ENCODE measurements at places on chromosomes 7 and 10.

GRCh38 chr7:80324032-80324431 lies 187.8 kb downstream of the GNAT3 start:
- DNase-seq, result no peak

GRCh38 chr7:47145186-47145725 lies 436.7 kb downstream of the TNS3 start:
- DNase-seq, result no peak

- no peak for DNase-seq
Observed at GRCh38 chr10:50387732-50388073, 136.4 kb upstream of the ASAH2 start.

DNA sequence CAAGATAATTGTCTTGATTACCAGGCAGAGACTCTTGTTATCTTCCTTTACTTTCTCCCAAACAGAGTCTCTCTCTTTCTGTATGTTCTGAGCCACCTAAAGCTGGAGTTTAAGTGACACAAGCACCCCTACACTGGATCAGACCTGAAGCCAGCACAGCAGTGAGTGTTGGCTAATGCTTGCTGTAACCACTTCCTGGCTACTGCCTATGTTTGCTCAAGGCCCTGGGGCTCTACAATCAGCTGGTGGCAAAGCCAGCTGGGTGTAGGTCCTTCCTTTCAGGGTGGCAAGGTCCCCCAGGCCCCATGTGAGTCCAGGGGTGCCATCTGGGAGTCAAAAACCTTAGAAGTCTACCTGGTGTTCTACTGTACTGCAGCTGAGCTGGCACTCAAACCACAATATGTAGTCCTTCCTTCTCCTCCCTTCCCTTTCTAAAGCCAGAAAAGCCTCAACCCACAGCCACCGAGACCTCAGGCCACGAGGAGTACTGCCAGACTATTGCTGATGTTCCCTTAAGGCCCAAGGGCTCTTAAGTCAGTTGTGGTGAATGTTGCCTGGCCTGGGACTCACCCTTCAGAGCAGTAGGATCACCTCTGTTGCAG lies 416.3 kb downstream of the ADRA2A start:
- DNase-seq, result no peak

DNA sequence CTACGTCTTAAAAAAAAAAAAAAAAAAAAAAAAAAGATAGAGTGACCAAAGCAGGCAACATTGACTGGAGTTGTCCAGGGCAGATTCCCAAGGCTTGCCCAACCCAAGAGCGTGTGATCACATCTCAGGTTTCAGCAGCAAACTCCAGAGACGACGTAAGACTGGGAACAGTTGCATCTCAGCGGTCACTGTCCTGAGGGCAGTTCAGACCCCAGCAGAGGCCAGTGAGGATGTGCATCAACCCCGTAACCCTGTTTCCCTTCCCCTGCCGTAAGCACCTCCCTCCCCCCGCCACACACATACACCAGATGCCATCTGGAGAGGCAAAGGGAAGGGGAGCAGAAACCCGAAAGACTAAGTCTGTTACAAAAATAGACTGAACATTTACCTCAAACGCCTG lies 19.3 kb upstream of the TOMM7 start:
- DNase-seq, result no peak

- no peak for DNase-seq
Observed at GRCh38 chr7:34747867-34748727, 90.1 kb downstream of the NPSR1 start.

DNA sequence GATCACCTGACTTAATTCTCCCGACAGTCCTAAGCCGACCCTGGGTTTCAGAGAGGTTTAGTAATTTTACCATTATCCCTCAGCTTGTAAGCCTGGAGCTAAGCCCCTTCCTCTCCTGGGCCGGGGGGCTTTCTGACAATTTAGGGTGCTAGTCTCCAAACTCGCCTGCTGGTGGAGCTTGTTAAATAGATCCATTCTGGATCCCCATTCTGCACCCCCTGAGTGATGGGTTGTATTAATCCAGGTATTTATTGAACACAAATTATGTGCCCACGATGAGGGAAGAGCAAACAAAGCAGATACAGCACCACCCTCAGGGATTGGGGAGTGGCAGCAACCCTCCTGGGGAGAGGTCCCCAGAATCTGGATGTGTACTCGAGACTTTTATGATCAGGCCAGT lies 1.3 kb upstream of the SLC29A3 start:
- no peak for DNase-seq

DNA sequence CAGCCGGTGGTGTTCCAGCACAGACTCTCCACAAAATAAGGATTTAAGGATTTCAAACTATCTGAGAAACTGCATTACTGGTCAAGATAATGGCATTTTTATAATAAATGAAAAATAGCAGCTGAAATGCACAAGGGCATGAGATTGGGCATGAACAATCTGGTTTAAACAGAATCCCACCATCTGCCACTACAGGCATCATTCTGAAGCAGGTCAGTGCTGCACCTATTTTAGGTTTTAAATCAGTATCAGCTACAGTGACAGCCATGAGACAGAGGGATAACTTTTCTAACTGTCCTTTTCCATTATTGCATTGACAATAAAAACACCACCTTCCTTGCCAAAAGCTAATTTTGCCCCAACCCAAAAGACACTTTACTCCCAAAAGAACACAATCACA lies 186.8 kb downstream of the ETV1 start:
- DNase-seq, result no peak

GRCh38 chr10:80100861-80101695 lies 22.6 kb downstream of the TMEM254 start:
- DNase-seq, result no peak

DNA sequence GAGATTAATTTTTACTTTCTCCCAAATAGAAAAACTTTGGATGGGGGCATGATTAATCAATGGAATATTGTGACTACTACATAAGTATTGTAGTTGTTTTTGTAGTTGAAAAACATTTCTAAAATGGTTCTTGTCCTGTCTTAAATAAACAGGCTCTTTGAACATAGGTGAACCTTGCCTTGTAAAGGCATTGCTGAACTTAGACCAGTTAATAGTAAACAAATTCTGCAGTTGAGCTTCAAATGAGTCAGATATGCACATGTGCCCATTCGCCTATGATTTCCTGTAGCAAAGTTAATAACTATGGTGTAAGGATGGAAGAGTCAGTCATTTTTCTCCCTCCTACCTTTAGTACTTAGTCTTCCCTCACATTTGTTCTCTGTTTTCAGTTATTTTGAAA lies 22.6 kb downstream of the CUTC start:
- no peak for DNase-seq

DNA sequence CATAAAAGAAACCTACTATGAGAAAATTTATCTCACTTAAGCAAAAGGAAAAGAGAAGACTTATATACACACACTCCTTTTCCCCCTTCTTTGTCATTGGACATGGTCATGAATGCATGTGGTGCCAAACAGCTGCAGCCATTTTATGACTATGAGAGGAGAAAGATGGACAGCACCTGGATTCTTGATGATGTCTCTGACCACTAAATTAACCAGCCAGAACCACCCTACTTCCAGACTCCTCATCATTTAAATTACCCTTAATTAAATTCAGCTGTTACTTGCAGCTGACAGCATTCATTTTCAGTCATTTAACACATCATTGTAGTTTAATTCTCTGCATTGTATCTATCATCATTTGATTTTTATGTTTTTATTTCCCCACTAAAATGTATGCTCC lies 379.0 kb upstream of the HPS1 start:
- DNase-seq, result no peak

DNA sequence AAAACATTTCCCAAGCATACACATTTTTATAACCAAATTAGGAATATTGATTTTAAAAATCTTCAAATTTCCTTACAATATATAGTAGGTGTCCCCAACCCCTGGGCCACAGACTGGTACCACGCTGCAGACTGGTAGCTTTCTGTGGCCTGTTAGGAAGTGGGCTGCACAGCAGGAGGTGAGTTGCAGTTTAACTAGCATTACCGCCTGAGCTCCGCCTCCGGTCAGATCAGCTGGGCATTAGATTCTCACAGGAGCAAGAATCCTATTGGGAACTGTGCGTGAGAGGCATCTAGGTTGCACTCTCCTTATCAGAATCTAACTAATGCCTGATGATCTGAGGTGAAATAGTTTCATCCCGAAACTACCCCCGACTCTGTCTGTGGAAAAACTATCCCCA lies 62.1 kb downstream of the ZWINT start:
- DNase-seq, result no peak

DNA sequence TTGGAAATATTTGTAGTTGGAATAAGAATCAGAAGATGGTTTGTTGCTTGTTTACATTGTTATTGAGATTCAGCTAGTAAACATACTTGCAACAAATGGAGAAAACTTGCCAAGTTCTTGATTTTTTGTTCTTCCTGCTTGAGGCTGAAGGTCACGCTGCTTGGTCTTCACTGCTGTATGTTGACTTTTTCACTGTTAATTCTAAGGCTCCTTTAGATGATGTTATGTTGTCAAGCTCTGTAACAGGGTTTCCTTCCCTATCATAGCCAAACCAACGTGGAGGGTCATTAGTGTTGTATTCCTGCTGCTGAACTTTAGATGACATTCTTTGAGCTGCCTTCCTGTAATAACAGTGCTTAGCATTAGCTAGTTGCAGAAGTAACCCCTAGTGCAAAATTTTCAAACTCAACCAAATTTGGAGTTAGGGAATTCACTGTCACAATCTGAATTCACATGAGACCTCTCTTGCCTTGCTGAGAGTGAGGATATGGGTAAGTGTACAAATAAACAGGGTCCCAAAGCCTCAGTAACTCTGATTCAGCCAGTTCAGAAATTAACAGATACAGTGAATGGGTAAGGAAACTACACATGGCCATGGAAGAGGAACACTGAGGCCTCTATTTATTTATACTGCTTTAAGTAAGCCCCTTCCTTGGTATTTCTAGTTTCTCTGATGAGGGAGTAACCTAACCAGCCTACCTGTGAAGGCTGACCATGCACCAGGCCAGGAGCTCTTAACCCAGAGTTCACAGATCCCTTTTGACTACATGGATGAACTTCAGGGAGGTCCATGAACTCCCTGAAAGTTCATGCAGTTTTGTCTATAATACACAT lies 64.6 kb downstream of the FAM185A start:
- DNase-seq, result no peak

DNA sequence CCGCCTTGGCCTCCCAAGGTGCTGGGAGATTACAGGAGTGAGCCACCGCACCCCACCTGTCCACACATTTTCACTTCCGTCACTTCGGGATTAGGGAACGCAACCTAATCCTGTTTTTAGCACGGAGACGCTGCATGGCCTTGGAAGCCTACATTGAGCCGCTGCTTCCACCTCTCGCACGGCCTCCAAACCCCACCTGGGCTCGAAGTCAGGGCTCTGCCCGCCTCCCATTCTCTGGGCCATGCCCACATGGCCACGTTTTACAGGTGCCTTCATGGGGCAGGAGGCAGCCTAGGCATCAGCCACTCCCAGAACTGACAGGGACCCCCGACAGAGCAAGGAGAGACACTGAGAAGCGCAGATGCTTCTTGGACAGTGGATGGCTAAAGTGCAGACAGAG lies 100.6 kb downstream of the OAT start:
- DNase-seq, result no peak

DNA sequence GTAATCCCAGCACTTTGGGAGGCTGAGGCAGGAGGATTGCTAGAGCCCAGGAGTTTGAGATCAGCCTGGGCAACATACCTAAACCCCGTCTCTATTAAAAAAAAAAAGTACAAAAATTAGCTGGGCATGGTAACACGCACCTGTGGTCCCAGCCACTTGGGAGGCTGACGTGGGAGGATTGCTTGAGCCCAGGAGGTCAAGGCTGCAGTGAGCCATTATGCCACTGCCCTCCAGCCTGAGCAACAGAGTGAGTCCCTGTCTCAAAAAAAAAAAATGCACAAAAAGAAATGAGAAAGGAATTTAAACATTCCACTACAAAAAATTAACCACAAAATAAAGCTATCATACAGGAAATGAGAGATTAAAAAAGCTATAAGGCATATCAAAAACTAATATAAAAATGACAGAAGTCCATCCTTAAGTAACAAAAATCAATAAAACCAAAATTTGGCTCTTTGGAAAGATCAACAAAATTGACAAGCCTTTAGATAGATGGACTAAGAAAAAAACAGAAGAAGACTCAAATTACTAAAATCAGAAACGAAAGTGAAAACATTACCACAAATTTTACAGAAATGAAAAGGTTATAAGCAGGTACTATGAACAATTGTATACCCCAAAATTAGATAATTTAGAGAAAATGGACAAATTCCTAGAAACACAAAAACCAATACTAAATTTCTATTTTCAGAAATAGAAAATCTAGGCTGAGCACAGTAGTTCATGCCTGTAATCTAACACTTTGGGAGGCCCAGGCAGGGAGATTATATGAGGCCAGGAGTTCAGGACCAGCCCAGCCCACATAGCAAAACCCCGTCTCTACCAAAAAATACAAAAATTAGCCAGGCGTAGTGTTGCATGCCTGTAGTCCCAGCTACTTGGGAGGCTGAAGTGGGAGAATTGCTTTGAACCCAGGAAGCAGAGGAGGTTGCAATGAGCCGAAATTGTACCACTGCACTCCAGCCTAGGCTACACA lies 42.4 kb upstream of the NANOS1 start:
- no peak for DNase-seq

GRCh38 chr10:95308389-95309302 lies 17.8 kb upstream of the PDLIM1 start:
- no peak for DNase-seq

GRCh38 chr7:90607196-90607595 lies 11.1 kb downstream of the CDK14 start:
- no peak for DNase-seq

DNA sequence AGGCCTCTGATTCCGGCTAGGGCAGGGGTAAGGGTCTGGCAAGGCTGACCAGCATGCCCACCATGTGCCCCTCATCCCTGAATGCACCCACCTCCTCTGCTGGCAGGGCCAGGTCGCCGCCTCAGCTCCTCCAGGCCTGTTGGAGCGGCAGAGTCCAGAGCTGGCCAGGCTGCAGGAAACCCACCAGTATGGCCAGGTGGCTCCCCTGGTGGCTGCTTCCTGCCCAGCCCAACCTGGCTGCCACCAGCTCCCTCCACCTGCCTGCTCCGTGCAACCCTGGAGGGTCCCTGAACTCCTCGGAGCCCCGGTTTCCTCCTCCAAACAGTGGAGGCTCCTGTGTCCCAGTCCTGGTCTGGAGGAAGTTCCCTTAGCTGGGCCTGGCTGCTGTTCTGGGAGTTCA lies 39.6 kb downstream of the MICALL2 start:
- DNase-seq, result no peak

DNA sequence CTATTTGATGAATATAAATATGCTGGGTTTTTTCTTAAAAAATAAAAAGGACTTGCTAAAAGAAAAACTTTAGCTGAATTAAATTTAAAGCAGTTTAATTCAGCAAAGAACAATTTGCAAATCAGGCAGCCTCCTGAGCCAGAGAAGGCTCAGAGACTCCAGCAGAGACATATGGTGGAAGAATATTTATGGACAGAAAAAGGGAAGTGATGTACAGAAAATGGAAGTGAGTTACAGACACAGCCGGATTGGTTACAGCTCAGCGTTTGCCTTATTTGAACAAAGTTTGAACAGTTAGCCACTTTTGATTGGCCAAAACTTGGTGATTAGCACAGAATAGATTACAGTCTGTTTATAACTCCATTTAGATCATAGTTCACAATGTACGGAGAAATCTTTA lies 110.3 kb downstream of the GAD2 start:
- DNase-seq, result no peak

Data from liver (tissue), 10 donors.